ENCODE measurements at places on chromosomes 5 and 9.

- DNase-seq: no peak
These were observed 129.4 kb upstream of the GPR151 start for GRCh38 chr5:146645342-146645741.

GRCh38 chr5:1100664-1101574 lies 10.9 kb downstream of the SLC12A7 start:
- DNase-seq: no peak

- no peak for DNase-seq
These were observed 1161.7 kb upstream of the DMAC1 start for GRCh38 chr9:8961186-8961851.

DNA sequence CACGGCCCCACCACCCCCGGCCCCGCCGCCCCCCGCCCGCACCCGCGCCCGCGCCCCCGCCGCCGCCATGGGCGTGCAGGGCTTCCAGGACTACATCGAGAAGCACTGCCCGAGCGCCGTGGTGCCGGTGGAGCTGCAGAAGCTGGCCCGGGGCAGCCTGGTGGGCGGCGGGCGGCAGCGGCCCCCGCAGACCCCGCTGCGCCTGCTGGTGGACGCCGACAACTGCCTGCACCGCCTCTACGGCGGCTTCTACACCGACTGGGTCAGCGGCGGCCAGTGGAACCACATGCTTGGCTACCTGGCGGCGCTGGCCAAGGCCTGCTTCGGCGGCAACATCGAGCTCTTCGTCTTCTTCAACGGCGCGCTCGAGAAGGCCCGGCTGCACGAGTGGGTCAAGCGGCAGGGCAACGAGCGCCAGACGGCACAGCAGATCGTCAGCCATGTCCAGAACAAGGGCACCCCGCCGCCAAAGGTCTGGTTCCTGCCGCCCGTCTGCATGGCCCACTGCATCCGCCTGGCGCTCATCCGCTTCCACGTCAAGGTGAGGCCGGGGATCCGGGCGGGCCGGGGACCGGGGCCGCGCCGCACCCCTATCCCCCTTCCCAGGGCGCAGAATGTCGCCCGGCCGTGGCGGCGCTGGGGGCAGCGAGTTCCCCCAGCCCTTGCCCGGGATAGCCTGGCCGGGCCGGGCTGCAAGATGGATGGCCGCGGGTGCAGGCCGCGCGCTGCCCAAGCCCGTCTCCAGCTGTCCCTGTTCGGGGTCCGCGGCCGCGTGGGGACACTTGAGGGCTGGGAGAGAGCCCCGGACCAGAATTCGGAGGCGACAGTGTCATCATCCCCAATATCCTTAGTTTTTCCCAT lies 594 bp downstream of the FAM120A start:
- peak; percentile 32 for DNase-seq

DNA sequence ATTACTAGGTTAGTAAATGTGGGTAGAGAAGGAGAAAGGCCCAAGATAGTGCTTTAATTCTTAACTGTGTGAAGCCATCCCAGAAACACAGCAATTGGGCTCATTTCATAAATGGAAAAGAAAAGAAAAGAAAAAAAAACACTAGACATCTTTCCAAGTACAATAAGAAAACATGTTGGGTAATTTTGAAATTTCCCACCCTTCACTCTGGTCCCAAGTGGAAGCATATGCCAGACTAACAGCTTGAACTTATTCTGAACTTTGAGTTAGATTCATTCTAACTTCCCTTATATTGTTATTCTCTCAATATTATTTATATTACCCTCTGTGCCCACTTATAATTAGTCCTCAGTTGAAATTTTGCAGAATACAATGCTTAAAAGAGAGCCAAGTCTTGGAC lies 113.4 kb upstream of the GHR start:
- no peak for DNase-seq

GRCh38 chr5:4901924-4902323 lies 238.2 kb upstream of the ADAMTS16 start:
- DNase-seq: no peak

Data from CD4-positive, alpha-beta T cell treated with Interleukin-21 for 1 hour (primary cell).